ENCODE measurements at places on chromosomes 13 and 19. TPM values are rescaled to one million over a fixed set of nuclear protein-coding genes. Genes with fewer than 3 reads are reported as not detected.

- H3K4me1 ChIP-seq, result peaks cover 6% of the 10 kb centered on the region
- no peak for DNase-seq
- H3K4me3 ChIP-seq, result no peak overlapping the region
Observed at GRCh38 chr13:35961002-35961401, 170.2 kb downstream of the DCLK1 start.

GRCh38 chr19:44723952-44724319 lies 24.6 kb upstream of the BCL3 start:
- peak; percentile 91 for DNase-seq
- H3K4me3 ChIP-seq, result peak overlapping the region; percentile 29
- H3K27ac ChIP-seq, result peak overlapping the region; percentile 82
- H3K4me1 ChIP-seq, result peaks cover 38% of the 10 kb centered on the region

Gene ATP8A2
- not detected for total RNA-seq

GRCh38 chr13:91368676-91369440 lies 21.4 kb downstream of the MIR17HG start:
- no peak overlapping the region for H3K27ac ChIP-seq
- no peaks in the 10 kb centered on the region for H3K27me3 ChIP-seq
- H3K36me3 ChIP-seq, result no peaks in the 10 kb centered on the region
- no peak overlapping the region for H3K4me3 ChIP-seq

Gene SLC27A1
- 5.2 TPM for total RNA-seq

DNA sequence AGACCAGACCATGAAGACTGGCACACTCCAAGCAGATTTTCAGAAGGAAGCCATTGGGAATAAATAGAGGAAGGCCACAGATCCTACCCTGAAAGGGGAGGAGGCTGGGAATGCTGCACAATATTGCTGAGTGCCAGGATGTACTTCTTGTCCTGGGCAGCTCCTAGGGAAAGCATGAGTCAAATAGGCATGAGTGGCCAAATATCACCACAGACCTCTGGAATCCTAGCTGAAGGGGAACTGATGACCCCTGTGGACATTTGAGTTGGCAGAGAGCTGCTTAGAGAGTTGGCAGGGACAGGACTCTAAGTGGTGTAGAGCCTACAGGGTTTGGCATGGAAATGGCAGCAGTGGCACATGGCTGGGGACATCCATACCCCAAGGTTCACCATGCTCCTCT lies 234.3 kb upstream of the TRPC4 start:
- H3K36me3 ChIP-seq, result no peaks in the 10 kb centered on the region
- H3K4me1 ChIP-seq, result no peaks in the 10 kb centered on the region
- DNase-seq, result no peak
- H3K4me3 ChIP-seq, result no peak overlapping the region
- no peaks in the 10 kb centered on the region for H3K27me3 ChIP-seq
- H3K27ac ChIP-seq, result no peak overlapping the region

Gene HPN
- total RNA-seq, result 330 TPM

GRCh38 chr13:46571189-46571908 lies 18.4 kb downstream of the LRCH1 start:
- no peak overlapping the region for H3K4me3 ChIP-seq
- no peaks in the 10 kb centered on the region for H3K36me3 ChIP-seq
- no peak for DNase-seq
- H3K4me1 ChIP-seq, result no peaks in the 10 kb centered on the region
- no peak overlapping the region for H3K27ac ChIP-seq

DNA sequence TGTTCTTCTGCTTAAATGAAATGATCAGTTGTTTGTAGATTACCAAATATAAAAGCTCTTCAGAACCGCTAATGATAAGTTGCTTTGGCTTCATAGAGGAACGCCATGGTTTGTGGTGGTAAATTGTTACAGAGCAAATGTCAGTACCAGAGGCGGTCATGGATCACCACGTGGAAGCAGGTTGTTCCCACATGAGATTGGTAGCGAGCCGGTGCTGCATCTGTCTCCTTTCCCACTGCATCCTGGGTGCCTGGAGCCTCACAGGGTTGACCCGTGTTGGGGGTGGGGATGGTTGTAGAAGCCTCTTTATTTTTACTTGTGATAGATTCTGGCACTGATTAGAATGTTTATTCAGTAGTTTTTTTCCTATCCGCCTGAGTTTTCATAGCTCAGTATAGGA lies 14.7 kb downstream of the GARRE1 start:
- no peak for DNase-seq
- no peaks in the 10 kb centered on the region for H3K27me3 ChIP-seq
- H3K36me3 ChIP-seq, result no peaks in the 10 kb centered on the region
- peak overlapping the region; percentile 54 for H3K27ac ChIP-seq
- peaks cover 3% of the 10 kb centered on the region for H3K4me1 ChIP-seq

- H3K4me1 ChIP-seq, result no peaks in the 10 kb centered on the region
- no peak overlapping the region for H3K4me3 ChIP-seq
- DNase-seq, result no peak
- H3K27me3 ChIP-seq, result no peaks in the 10 kb centered on the region
- no peak overlapping the region for H3K27ac ChIP-seq
Observed at GRCh38 chr19:27997069-27997468, 1215.9 kb downstream of the UQCRFS1 start.

DNA sequence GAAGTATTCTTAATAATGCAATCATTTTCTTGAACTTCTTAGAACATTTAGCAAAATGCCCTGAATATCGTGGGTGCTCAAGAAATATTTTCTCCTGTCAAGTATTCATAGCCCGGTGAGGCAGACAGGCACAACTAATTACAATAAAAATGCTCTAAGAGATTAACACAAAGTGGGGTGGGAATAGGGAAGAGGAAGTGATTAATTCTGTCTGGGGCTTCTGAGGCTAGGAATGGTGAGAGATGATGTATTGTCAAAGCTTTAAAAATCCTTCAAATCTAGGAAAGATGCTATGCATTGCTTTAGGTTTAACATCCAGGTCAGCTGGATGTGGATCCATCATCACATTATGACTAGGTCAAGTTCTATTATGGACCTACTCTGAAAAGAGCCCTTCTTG lies 66.9 kb upstream of the POSTN start:
- no peaks in the 10 kb centered on the region for H3K36me3 ChIP-seq
- no peak overlapping the region for H3K4me3 ChIP-seq
- no peak overlapping the region for H3K27ac ChIP-seq
- no peak for DNase-seq
- no peaks in the 10 kb centered on the region for H3K4me1 ChIP-seq

Gene COL4A1
- total RNA-seq, result 8.0 TPM

Gene EHD2
- 9.6 TPM for total RNA-seq

Gene CEACAM4
- 0.54 TPM for total RNA-seq

GRCh38 chr13:108741930-108742329 lies 112.5 kb downstream of the MYO16 start:
- no peak overlapping the region for H3K27ac ChIP-seq
- no peaks in the 10 kb centered on the region for H3K27me3 ChIP-seq
- H3K4me3 ChIP-seq, result no peak overlapping the region
- H3K4me1 ChIP-seq, result no peaks in the 10 kb centered on the region
- no peak for DNase-seq

Gene MBD3L2
- not detected for total RNA-seq

- H3K4me1 ChIP-seq, result peaks cover 63% of the 10 kb centered on the region
- H3K4me3 ChIP-seq, result no peak overlapping the region
- no peaks in the 10 kb centered on the region for H3K36me3 ChIP-seq
- peak overlapping the region; percentile 93 for H3K27ac ChIP-seq
- H3K27me3 ChIP-seq, result no peaks in the 10 kb centered on the region
Observed at GRCh38 chr13:24214528-24214927, 54.0 kb downstream of the SPATA13 start.

Gene TEX26
- total RNA-seq, result not detected

DNA sequence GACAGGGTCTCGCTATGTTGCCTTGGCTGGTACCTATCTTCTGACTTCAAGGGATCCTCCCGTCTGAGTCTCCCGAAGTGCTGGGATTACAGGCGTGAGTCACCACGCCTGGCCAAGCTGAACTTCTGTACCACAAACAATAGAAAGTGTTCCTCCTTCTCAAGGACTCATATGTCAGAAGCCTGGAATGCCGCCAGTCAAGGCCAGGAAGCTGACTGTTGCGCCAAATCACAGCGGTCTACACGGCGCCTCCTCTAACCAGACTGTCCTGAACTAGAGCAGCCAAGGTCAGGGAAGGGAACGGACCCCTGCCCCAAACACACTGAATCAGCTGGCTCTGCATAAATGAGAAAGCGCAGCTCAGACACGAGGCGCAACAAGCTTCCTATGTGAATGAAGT lies 14.6 kb downstream of the RAB20 start:
- peaks cover 17% of the 10 kb centered on the region for H3K4me1 ChIP-seq
- peak overlapping the region; percentile 29 for H3K27ac ChIP-seq
- H3K4me3 ChIP-seq, result no peak overlapping the region
- H3K27me3 ChIP-seq, result no peaks in the 10 kb centered on the region
- peak; percentile 84 for DNase-seq

DNA sequence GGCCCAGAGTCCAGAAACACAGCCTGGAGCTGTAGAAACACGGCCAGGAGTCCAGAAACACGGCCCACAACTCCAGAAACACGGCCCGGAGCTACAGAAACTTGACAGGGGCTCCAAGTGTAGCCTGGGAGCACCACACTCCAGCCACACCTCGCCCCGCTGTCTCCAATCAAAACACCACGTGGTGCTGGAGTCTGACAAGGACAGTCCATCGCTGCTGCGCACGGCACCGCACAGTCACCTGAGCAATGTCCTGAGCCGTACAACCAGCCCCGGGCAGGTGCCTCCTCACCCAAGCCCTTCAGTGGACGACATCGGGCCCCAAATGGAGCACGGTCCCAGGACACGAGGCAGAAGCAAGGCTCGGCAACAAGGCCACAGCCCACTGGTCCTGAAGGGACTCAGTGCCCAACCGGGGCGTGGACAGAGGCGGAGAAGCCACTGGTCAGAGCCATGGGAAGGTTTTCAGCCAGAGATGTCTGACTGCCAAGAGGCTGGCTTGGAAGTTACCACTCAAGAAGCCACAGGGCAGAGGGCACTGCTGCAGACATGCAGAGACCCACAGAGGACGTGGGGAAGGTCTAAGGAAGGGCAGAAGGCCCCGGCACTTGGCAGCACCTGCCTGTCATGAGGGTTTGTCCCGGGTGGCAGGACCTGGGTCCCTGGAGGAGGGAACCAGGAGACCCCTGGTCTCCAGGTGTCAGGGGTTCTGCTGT lies 19.7 kb upstream of the PLPP2 start:
- H3K4me3 ChIP-seq, result no peak overlapping the region
- no peaks in the 10 kb centered on the region for H3K36me3 ChIP-seq
- no peak overlapping the region for H3K27ac ChIP-seq
- no peaks in the 10 kb centered on the region for H3K27me3 ChIP-seq
- H3K4me1 ChIP-seq, result no peaks in the 10 kb centered on the region

Gene GYS1
- total RNA-seq, result 12.5 TPM

Gene LMTK3
- total RNA-seq, result 0.31 TPM

Gene ZNF579
- 4.5 TPM for total RNA-seq

Gene PTH2
- total RNA-seq, result not detected

DNA sequence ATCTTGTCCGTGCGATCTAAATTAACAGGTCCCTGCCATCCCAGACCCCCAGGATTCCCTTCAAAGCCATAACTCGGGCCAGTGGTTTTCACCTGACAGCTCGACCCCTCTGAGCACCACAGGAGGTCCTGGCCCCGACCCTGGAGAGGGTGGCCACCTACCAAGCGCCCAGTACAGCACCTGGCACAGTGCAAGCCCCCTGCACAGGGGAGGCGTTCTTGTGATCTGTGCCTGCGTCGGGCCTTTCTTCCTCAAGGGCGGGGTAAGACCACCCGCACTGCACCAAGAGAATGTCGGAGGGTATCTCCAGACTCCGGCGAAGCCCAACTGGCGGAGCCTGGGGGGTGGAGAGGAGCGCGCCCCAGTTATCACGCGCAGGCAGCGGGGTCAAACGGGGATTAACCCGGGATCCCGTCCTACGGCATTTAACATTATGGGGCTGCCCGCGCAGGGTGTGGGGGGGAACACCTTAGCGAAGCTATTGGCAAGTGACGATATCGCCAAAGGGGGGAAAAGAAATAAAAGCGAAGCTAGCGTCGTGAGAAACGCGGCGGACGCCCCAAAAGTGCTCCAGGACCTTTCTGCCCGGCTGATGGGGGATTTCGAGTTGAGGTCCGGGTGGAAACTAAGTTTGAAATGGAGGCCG lies 1.3 kb upstream of the HNRNPL start:
- no peaks in the 10 kb centered on the region for H3K27me3 ChIP-seq
- H3K36me3 ChIP-seq, result peaks cover 6% of the 10 kb centered on the region
- H3K4me1 ChIP-seq, result peaks cover 27% of the 10 kb centered on the region
- H3K27ac ChIP-seq, result peak overlapping the region; percentile 98
- H3K4me3 ChIP-seq, result peak overlapping the region; percentile 76

GRCh38 chr13:72851678-72852014 lies 69.7 kb downstream of the PIBF1 start:
- H3K4me1 ChIP-seq, result no peaks in the 10 kb centered on the region
- H3K36me3 ChIP-seq, result no peaks in the 10 kb centered on the region
- no peak overlapping the region for H3K27ac ChIP-seq

DNA sequence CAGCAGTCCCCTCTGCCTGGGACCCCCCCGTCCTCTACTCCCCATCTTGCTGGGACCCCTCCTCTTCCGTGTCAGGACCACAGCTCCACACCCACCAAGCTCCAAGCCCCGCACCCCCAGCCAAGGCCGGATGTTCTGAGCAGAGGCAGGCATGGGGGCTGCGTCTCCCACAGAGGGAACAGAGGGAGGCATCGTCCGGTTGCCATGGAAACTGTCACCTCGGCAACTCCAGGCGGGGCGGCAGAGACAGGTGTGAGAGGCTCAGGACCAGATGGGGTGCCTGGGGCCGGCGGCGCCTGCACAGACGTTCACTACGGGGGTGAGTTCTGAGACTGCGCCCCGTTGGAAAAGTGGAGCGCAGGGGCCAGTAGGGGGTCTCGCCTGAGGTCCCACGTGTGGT lies 5.4 kb downstream of the RNU6-9 start:
- no peak for DNase-seq
- H3K27ac ChIP-seq, result no peak overlapping the region
- H3K4me3 ChIP-seq, result no peak overlapping the region
- no peaks in the 10 kb centered on the region for H3K27me3 ChIP-seq
- no peaks in the 10 kb centered on the region for H3K36me3 ChIP-seq

DNA sequence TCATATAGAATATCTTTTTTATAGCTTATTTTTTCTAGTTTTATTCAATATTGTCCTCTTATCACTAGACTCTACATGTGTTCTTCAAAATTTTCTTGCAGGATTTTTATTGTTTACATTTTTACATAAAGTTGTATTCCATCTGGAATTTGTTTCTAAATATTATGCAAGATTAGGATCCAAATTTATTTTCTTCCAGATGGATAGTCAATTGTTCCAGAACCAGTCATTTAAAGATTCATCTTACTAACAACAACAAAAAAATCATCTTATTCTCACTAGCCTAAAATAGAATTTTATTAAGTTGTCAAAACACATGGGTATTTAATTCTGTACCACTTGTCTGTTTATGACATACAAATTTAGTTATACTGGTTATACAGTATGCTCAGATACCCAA lies 390.4 kb upstream of the GPC6 start:
- no peak for DNase-seq
- H3K27ac ChIP-seq, result no peak overlapping the region

Gene KXD1
- 30.2 TPM for total RNA-seq

DNA sequence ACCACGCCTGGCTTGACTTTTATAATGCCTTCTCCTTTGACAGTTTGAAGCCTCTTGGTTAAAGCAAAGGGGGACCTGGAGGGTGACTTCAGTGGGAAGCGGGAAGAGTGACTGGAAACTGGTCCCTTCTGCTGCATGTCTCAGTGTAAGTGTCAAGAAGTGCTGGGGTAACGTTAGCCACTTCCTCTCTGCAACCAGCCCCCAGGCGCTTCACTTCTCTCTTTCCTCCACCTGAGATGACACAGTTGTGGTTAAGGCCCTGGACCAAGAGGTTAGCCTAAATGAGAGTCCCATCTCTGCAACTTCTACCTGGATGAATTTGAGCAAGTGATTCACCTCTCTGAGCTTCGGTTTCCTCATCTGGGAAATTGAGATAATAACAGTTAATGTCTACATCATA lies 16.3 kb downstream of the LEUTX start:
- DNase-seq, result no peak
- H3K4me3 ChIP-seq, result no peak overlapping the region
- H3K27me3 ChIP-seq, result no peaks in the 10 kb centered on the region
- H3K36me3 ChIP-seq, result no peaks in the 10 kb centered on the region

Gene SAFB2
- 45.0 TPM for total RNA-seq

Gene IZUMO4
- total RNA-seq, result not detected

Data from right lobe of liver (tissue), 6 donors.